Frontal cortex (tissue), 4 donors: ENCODE measurements at places on chromosomes 6 and 20. TPM values are rescaled to one million over a fixed set of nuclear protein-coding genes. Genes with fewer than 3 reads are reported as not detected.

DNA sequence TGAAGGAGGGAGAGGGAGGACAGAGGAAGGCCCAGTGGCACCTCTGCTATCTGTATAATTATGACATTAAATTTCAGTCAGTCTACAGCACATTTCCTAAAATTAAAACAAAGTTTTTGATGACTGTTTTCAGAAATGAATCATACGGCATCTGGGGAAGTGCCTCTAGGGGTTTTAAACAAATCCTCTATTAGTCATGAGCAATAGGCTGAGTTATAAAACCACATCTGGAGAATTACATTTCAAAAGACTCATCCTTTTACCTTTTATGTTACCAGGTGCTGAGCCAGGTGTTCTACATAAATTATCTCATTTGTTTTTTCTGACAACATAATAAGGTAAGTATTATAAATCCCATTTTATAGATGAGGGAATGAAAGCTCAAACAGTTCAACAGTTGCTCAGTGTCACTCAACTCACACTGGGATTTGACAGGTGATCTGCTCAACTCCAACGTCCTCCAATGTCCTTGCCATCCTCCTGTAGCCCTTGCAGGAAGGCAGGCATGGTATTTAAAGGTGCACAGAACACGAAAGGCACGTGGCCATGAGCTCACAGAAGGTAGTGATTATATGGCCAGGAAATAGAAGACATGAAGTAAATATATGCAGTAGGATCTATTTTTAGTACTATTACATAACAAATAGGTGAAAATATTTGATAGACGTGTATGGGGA is 184.2 kb upstream of the MAN1A1 start:
- no peak for DNase-seq

- no peak for DNase-seq
Measured at GRCh38 chr20:22763257-22763906, 179.0 kb upstream of the FOXA2 start.

GRCh38 chr6:170192905-170193304 is 98.0 kb downstream of the DLL1 start:
- no peak for DNase-seq

Gene VSTM2L
- total RNA-seq = 201 TPM

Gene VSX1
- total RNA-seq = not detected

DNA sequence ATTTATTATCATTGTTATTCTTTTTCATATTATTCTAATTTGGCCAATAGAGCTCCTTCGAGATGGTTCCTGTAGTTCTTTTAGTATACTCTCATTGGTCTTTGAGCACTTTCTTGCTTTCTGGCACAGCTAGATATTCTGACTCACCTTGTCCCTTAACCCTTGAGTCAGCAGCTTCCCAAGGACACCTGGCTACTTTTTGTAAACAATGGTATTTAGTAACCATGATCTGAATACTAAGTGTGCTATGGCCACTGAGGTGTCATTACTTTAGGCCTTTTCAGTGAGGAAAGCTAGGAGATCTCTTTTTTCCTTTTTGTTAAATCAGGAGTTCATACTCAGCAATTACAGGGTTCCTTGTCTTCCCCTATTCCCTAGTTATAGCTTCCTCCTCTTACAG is 126.5 kb upstream of the CITED2 start:
- no peak for DNase-seq

DNA sequence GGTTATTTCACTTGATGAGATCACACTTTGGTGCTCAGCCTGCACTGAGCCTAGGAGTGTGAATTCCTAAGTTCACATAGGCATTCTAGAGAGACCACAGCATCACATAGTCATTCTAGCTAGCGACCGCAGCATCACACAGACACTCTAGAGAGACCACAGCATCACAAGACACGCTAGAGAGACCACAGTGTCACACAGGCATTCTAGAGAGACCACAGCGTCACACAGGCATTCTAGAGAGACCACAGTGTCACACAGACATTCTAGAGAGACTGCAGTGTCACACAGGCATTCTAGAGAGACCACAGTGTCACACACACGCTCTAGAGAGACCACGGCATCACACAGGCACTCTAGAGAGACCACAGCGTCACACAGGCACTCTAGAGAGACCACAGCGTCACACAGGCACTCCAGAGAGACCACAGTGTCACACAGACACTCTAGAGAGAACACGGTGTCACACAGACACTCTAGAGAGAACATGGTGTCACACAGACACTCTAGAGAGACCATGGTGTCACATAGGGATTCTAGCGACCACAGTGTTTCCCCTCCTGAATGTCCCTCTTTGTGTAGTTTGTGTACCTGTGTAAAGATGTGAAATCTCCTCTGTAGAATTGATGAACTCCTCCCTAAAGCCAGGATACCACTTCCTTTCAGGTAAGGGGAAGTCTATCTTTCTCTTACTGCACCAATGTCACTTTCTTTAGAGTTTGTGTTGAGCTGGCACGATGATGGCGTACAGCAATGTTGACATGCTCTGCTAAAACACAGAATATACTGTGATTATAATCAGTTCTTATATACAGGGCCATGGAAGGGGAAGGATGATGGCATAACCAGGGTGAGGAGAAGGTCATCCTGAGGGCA is 169.4 kb downstream of the ZDHHC14 start:
- no peak for DNase-seq

Gene MAFB
- 7.3 TPM for total RNA-seq

DNA sequence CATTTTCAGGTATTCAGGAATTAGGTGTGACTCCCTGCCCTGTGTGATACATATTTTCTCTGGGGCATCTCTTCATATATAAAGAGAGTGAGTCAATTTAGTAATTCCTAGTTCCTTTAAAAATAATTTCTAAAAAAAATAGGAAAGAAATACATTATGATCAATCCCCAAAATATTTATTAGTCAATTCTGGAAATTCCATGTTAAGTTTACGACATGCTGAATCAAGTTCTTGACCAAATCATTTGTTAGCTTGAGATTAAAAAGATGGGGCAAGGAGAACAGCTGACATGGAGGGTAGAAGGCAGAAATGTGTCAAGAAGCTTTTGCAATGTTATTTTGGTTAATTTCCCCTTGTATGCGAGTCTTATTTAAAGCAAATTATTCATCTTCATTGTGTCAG is 22.7 kb upstream of the PRDM1 start:
- DNase-seq = no peak

Gene XKR7
- total RNA-seq = 9.8 TPM

Gene TSHZ2
- 2.4 TPM for total RNA-seq

Gene SCGN
- total RNA-seq = 30.2 TPM

- DNase-seq = peak; percentile 64
Measured at GRCh38 chr20:57435498-57436222, 44.5 kb downstream of the RBM38 start.

DNA sequence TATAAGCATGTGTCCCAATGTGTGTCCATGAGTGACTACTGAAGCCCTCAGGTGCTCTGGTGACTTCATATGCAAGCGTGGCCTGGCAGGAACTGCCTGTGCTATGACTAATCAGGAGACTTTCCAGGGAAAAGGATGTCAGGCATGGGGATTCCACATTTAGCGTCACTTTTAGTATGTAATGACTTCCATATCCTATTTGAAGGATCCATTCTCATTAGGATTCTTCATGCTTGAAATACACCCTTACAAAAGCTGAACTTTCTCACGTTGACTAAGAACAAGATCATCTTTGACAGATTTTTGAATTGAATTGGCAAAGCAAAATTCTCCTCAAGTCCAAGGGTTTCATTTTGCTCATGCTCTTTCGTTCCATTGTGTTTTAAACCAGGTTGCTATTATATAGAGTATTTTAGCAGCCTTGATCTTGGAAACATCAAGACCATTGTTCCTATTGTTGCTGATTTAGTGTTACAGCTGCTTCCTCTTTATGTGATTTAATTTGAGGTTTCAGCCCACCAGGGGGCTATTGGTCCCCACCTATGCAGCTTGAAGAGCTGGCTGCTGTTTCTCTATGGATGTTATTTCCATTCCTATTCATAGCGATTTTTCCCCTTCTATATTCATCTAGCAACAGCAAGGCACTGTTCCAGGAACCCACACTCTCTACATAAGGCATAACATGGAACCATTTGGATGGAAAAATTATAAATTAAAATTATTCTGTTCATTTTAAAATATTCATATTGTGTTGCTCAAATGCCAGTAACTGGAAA is 418.6 kb downstream of the CDKAL1 start:
- peak; percentile 16 for DNase-seq

Gene C20orf202
- total RNA-seq = 0.41 TPM

DNA sequence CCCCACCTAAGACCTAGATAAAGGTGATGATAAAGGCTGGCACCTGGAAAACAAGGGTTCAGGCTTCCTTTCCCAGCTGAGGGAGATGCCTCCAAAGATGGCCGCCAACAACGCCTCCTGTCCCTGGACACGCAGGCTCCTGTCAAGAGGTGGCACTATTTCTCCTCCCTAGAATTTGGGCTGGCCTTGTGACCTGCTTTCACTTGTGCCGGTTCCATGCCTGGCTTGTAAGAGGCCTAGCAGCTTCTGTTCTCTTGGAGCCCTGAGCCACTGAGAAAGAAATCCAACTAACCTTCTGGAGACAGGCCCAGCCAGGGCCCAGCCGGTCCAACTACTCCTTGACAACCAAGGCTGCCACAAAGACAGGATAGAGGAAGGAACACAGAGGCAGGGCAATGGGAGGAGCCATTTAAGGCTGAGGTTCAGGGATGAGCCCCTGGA is 60.2 kb upstream of the RALY start:
- peak; percentile 40 for DNase-seq

DNA sequence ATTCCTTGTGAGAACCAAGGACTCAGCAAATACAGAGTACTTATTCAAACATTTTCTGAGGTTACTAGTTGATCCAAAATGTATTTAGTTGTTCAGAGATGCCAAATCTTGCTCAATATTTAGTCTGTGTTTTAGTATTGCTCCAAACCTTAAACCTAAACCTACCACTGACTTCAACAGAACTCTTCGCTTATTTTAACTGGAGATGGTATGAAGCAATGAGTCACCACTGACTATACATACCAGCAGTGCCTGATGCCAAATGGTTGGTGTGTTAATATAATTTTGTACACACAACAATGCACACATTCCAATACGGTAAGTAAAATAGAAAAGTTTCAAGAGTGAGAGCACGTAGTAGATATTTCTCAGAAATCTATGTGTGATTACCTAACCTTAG is 1.9 kb upstream of the SPTLC3 start:
- no peak for DNase-seq

- DNase-seq = no peak
Measured at GRCh38 chr6:109434456-109434855, 6.0 kb downstream of the PPIL6 start.

GRCh38 chr6:119758385-119758784 is 408.8 kb upstream of the MAN1A1 start:
- no peak for DNase-seq

DNA sequence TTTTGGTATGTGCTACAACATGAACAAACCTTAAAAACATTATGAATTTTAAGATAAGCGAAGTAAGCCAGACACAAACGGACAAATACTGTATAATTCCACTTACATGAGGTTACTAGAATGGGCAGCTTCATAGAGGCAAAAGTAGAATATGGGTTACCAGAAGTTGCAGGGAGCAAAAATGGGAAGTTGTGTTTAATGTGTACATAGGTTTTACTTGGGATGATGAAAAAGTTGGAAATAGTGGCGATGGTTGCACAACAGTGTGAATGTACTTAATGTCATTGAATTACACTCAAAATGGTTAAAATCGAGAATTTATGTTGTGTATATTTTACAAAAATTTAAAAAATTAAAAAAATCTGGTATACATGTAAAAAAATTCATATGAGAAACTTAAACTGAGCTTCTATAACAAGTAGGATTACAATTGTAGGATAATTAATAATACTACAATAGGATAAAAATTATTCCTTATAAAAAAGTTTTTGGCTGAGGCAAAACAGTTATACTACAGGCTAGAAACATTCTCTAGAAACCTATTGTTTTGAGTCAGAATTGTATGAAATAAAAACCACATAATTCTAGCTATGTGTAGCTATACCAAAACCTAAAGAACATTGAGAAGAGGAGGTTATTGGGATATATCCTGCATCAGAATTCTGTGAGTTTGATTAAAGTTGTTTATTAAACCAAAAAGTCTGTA is 24.8 kb upstream of the DYNLRB1 start:
- no peak for DNase-seq

DNA sequence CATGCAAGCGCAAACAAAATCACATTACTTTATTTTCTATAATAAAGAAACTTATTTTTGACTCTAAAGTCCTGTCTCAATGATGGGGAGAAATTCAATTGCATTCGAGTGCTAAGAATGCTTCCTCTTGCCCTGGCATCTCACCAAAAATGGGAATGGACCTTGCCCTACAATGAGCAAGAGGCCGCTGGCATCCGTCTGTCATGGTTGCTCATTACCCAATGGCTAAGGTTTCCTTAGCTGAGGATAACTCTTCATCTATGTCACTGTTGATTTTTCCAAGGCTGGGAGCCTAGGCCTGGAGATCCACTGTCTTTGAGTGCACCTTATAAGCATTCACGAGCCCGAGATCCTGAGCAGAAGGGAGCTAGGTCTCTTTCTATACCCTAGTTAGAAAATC is 471.3 kb upstream of the NRSN1 start:
- no peak for DNase-seq

DNA sequence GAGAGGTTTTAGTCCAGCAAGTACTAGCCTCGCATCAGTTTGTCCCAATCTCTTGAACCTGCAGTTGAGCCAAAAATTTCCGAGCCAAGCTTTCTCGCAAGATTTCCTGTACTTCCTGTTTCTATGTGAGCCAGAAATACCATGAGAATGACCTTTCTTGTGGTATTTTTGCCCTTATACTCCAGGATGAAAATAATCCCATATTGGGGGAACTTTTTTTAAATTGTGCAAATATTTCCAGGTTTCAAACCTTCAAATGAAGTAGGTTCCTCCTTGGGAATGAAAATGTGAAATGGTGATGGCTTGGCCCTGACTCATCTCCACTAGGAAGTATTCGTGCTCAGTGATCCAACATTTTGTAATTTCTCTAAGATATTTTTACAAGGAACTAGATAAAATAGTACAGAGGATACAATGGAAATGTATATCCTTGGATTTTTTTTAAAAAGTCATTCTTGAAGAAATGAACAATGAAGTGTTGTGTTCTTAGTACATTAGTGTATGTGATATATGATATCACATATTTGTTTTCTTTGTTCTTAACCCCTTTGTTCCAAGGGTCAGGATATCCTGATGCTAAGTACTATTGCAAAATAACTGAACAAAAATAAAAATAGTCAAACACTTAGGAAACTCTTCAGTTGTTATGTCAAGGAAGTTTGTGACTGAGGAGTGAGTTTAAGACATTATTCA is 184.0 kb downstream of the PDE7B start:
- no peak for DNase-seq

- DNase-seq = no peak
Measured at GRCh38 chr20:57104651-57105204, 161.7 kb downstream of the BMP7 start.

Gene PDYN
- 16.3 TPM for total RNA-seq

DNA sequence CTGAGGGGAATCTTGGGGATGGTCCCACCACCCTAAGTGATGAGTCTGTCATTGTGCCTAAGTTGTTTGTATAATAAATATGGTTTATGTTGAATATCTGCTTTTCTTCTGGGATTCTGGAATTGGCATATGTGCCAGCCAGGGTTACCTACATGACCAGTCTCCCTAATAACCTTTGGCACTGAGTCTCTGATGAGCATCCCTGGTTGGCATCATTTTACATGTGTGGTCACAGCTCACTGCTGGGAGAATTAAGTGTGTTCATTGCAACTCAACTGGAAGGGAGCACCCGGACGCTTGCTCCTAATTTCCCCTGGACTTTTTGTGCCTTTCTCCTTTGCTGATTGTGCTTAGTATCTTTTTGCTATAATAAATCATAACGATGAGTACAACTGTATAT is 8.1 kb downstream of the SMAP1 start:
- no peak for DNase-seq
